ENCODE measurements at places on chromosomes 13 and 19.

DNA sequence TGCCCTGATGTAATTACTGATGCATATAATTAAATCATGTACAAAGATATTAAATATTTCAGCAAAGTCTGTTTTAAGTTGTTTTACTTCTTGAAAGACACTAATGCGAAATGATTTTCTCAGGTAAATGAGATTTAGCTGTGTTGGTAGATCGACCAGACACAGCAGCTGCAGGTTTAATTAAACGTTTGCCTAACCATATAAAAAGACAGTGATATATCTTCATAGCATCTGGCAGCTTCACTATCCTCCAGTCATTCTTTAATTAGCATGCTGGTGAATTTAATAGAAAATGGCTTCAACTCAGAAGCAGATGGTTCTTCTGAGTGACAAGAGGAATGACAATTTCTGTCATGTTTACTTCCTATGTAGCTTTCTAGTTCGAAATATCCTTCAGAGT is 69.3 kb downstream of the NHLRC3 start:
- DNase-seq: peak; percentile 7

DNA sequence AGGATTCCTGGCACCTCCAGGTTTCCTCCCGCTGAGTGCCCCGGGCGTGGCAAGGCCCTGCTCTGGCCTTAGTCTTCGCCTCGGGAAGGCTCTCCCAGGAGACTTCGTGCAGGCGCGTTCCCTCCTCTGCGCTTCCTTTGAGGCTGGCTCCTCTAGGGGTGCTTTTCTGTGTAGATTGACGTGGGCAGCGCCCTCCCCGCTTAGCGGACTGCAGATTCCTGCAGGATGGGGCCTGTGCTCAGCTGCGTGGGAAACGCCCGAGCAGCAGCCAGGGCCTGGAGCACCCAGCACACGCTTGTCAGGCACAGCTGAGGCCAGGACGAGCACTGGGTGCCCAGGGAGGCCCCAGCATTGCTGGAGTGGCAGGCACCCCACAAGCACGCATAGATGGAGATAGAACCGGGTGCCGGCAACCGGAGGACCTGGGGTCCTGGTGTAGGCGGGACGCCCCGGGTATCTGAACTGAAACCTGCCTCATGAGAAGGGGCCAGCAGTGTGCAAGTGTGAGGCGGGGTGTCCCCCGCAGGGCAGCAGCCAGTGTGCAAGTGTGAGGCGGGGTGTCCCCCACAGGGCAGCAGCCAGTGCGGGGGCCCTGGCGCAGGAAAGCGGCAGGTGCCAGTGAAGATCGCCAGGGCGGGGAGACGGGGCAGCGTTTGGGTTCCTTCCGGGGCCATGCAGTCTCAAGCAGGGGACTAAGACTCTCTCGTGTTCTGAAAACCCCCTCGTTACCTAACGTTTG is 3.4 kb downstream of the NDUFS7 start:
- no peak for DNase-seq

GRCh38 chr19:42152910-42153671 is 20.8 kb upstream of the POU2F2 start:
- no peak for DNase-seq

GRCh38 chr13:36665630-36666029 is 8.2 kb upstream of the SERTM1 start:
- no peak for DNase-seq

DNA sequence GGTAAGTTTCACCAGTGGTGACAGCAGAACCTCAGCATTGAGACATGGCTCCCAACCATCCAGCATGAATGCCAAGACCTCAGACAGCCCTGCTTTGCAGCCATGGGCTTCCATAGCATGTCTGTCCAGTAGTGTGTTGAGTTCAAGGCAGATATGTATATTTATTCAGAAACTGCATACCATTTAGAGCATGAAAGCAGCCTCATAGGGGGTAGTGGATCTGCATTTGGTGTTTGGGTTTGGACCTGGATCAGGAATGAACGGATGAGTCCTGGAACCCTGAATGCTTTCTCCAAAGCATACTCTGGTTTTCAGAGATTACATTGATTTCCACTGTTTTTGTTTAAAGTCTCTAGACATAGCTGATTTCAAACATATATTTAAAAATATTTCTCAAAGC is 114.3 kb downstream of the ESD start:
- DNase-seq: no peak

GRCh38 chr19:54403054-54403453 is 12.2 kb upstream of the TTYH1 start:
- no peak for DNase-seq

GRCh38 chr13:94058821-94059360 is 420.6 kb downstream of the DCT start:
- DNase-seq: no peak

Measured in NCI-H1417 treated with DMSO at 0.1 percent for 48 hours (cell line).